ENCODE measurements at places on chromosomes 11 and 22.

GRCh38 chr11:78972590-78972989 is 397.9 kb upstream of the NARS2 start:
- DNase-seq: no peak

GRCh38 chr11:33654594-33654993 is 46.0 kb downstream of the C11orf91 start:
- DNase-seq: no peak

DNA sequence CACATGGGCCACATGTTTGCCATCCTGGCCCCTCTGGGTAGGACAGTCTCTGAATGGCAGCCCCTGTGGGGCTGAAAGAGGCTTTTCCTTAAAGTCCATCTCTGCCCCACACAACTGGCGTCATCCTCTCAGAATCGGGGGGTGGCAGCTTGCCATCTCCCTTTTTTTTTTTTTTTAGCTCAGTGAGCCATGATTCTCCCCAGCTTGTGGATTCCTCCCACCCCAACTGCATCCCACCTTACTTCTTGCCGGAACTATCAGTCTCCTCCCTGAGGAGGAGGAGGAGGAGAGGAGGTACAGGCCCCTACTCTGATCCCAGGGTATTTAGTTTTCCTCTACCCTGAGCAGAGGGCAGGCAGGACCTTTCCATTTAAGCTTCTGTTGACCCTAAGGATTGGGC is 3.4 kb downstream of the DGKZ start:
- no peak for DNase-seq

DNA sequence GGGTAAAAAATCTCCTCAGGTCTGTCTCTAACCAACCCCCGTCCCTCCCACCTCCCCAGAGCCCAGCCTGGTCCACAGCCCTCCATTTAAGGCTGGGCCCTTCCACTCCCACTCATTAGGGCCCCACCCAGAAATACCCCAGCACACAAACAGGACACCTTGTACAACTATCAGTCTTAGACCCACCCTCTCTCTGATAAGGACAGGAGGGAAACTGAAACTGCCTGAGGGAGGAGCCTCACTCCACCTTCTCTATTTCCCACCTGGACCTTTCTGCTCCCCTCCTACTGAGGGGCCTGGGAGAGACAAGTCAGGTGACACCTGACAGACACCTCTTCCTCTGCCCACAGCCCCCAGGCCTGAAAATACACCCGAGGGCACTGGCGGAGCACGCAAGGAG is 90.2 kb downstream of the PLEKHA7 start:
- DNase-seq: peak; percentile 33

DNA sequence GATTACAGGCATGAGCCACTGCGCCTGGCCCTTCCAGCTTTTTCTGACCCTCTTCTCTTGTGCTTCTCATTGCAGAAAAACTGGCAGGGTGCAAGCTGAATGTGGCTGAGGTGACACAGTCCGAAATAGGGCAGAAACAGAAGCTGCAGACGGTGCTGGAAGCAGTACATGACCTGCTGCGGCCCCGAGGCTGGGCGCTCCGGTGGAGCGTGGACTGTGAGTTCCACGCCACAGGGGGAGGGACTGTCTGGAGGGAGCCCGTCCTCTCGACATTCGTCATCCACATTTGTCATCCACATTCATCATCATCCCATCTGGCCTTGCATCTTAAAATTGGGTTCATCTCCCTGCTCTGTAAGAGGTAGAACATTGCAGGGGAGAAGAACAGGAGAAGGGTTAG is 49.3 kb upstream of the PARVG start:
- no peak for DNase-seq

- no peak for DNase-seq
These were observed 19.9 kb upstream of the CTSC start for GRCh38 chr11:88357323-88358039.

- DNase-seq: no peak
These were observed 4.7 kb downstream of the LMF2 start for GRCh38 chr22:50502628-50503474.

DNA sequence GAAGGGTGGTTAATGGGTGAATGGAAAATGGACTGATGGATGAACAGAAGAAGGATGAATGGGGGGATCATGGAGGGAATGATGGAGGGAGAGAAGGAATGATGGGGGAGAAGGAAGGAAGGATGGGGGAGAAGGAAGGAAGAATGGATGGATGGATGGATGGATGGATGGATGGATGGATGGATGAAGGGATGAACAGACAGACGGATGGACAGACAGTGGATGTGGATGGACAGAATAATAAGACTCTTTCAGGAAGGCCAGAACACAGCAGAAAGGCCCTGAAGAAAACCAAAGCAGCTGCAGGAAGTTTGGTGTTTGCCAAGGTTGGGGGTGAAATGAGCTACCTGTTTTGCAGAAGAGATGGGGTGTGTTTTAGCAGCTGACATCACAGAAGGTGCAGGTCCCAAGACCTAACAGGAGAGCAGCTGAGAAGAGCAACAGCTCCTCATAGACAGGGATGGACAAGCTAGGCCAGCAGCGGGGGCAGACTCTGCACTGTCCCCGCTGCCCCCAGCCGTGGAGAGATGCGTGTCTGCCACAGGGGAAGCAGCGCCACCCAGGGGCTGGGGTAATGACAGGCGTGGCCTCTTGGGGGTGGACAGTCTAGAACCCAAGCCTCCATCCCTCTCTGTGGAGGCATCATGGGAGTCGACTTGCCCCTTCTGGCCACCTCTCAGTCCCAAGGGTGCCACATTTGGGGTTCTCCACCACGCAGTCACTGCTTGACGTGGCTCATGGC is 17.9 kb downstream of the C1QTNF6 start:
- DNase-seq: no peak

DNA sequence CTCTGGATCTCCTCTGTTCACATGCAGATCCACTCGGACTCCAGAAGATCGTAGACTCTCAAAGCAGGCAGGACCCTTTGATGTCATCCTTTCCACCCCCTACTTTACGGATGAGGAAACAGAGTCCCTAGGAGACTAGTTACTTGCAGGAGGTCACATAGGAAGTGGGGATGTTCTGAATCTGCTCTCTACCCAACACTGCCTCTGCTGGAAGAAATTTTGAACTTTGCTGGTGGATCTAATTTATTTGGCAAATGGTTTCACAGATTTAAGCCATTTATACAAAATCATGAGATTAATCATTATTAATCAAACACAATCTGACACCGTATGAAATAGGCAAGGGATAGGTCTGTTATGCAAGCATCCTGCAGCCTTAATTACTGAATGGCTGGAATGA is 55.0 kb upstream of the USP47 start:
- DNase-seq: no peak

- no peak for DNase-seq
These were observed 37.7 kb upstream of the CD44 start for GRCh38 chr11:35101223-35101622.

GRCh38 chr11:47020793-47021526 is 84.4 kb downstream of the CSTPP1 start:
- no peak for DNase-seq

DNA sequence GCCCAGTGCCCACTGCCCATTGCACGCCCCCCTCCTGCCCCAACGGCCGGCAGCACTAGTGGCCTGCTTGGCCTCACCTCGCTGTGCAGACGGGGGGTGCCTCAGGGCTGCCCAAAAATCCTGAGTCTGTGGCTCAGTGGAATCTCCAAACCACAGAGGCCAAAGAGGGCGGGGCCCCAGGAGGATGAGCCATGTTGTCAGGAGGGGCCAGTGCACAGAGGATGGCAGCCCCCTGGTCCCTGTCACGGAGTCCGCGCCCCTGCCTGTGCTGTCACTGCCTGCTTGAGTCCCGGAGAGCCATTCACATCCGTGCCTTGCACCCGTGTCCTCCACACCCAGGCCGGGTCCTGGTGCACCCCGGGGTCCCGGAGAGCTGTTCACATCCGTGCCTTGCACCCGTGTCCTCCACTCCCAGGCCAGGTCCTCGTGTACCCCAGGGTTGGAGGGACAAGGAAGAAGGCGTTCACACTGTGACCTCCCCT is 36.4 kb upstream of the MUC5AC start:
- no peak for DNase-seq

DNA sequence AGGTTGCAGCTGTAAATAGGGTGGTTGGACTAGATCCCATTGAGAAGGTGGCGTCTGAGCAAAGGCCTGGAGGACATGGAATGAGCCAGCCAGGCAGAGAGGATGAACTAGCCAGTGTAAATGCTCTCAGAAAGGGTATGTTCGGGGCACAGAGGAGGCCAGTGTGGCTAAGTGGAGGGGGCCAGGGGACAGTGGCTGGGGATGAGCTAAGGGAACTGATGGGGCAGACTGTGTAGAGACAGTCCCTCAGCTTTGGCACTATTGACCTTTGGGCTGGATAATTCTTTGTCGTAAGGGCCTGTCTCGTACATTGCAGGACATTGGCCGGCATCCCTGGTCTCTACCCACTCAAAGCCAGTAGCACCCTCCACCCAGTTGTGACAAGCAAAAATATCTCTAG is 43.7 kb upstream of the ISX start:
- no peak for DNase-seq

DNA sequence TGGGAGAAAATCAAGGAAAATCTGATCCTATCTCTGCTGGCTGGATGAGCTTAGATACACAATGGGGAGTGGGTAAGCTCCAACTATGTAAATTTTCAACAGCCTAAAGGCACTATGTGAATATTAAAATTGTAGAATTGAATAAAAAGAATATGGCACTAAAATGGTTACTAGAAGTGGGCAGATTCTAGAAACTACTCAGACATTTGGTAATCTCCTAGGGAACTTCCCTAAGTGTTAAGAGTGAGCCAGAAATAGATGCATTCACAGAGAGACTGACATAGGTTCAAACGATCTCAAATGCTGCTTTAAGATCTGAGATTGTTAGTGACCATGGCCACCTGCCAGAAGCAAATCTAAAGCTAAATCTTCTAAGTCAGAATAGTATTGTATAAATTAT is 4.3 kb upstream of the OR52E1 start:
- DNase-seq: no peak

DNA sequence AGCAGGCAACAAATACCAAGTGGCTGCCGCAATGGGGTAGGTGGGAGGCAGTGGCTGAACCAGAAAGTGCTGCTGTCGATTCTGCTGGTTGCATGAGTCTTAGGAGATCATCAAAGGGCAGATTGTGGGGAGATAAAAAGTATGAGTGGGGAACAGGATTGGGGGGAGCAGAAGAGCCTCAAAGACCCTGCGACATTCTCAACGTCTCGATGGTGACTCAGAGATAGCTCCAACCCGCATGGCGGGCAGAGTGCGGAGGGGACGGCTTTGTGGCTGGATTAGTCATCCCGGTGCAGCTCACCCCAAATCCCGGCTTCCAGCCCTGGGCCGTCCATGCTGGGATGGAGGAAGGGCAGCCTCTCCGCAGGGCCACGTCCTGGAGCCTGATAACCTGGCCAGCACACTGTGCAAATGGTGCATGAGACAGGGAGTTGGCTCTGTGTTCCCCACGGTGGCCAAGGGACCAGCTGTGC is 11.6 kb upstream of the RTN4R start:
- DNase-seq: no peak

DNA sequence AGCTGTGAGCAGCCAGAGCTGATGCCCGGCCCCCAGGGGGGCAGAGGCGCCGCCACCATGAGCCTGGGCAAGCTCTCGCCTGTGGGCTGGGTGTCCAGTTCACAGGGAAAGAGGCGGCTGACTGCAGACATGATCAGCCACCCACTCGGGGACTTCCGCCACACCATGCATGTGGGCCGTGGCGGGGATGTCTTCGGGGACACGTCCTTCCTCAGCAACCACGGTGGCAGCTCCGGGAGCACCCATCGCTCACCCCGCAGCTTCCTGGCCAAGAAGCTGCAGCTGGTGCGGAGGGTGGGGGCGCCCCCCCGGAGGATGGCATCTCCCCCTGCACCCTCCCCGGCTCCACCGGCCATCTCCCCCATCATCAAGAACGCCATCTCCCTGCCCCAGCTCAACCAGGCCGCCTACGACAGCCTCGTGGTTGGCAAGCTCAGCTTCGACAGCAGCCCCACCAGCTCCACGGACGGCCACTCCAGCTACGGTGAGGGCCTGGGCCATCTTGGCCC is 6.1 kb downstream of the CDC42EP1 start:
- no peak for DNase-seq

- no peak for DNase-seq
These were observed 17.1 kb upstream of the SNX32 start for GRCh38 chr11:65816696-65817095.

GRCh38 chr11:3859373-3859881 is 4.0 kb downstream of the STIM1 start:
- peak; percentile 54 for DNase-seq

- peak; percentile 61 for DNase-seq
These were observed 2.4 kb upstream of the RANGAP1 start for GRCh38 chr22:41288245-41288946.

- DNase-seq: no peak
These were observed 24.7 kb downstream of the PARVA start for GRCh38 chr11:12402025-12402424.

DNA sequence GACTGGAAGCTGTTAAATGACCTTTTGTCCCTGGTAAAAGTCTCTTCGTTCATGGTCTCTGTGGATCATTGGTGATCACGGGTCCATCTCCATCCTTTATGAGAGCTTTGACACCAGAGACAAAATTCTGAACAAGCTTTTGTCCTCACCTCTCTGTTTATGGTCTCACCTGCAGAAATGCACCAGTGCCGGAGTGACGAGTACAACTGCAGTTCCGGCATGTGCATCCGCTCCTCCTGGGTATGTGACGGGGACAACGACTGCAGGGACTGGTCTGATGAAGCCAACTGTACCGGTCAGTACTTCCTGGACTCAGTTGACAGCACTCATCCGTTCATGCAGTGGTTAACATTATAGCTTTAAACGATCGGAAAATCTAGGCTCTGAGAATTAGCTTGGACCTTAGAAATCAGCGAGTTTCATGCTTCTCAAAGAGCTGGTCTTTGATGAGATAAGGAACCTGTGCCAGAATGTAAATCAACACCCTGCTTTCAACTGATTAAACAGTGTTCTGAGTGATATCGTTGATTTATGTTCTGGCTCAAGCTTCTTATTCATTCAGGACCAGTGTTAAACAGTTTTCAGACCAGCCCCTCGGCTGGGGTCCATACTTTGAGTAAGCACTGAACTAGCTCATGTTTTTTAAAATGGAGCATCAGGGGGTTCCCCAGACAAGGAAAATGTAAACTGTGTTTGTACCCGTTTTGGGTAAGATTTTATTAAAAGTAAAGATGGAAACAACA is 124.5 kb upstream of the SORL1-AS1 start:
- no peak for DNase-seq
